ENCODE measurements at places on chromosomes 16 and 17.
A peak's percentile ranks its signal among the peaks of the same experiment; 100 is the strongest.

- no peak for DNase-seq
Observed at GRCh38 chr16:11102523-11102898, 153.5 kb downstream of the SOCS1 start.

GRCh38 chr17:73163043-73163442 is 1.8 kb upstream of the SSTR2 start:
- DNase-seq = no peak

GRCh38 chr16:47895146-47895545 is 260.6 kb downstream of the ABCC12 start:
- DNase-seq = no peak

DNA sequence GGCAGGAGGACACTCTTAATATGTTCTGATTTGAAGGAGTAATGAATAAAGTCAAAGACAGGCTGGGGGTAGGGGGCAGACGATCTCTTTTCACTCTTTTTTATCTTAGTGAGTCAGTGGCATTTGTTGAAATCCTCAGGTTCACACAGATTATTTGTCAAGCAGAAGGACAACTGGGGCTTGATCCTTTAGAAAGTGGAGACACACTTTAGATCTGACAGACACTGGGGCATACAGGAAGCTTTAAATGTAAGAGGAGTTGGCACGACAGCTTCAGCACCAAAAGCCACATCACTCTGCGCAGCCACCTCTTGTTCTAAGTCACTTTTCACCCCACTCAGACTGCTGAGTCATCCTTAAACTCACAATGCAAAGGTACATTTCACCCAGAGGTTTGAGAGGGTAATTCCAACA is 121.5 kb downstream of the STXBP4 start:
- DNase-seq = no peak

DNA sequence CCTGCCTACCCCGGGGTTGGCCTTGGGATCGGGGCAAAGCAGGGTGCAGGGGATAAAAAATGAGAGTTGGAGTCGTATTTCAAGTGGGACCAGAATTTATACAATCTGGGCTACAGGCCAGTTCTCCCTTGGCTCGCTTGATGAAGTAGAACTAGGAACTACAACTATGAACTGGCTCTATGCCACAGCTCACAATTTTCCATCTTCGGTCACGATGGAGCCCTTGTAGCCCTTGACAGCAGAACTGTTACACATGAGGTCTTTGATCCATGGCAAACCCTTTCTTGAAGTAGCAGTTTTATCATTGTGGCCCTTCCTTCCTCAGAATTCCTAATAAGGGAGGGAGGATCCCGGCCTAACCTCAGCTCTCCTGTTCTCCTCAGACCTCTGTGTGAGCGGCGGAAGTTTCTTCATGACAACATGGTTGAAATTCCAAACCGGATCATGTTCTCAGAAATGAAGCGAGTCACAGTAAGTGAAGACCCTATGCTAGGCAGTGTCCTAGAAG is 17.1 kb downstream of the LIG3 start:
- DNase-seq = no peak

- DNase-seq = no peak
Observed at GRCh38 chr16:11004973-11005610, 60.7 kb downstream of the CLEC16A start.

- peak; percentile 15 for DNase-seq
Observed at GRCh38 chr16:58551496-58551895, 36.2 kb downstream of the SETD6 start.

Measured in psoas muscle (tissue), 8 donors.